ENCODE measurements at places on chromosomes 6 and 20. TPM values are rescaled to one million over a fixed set of nuclear protein-coding genes. Genes with fewer than 3 reads are reported as not detected.

DNA sequence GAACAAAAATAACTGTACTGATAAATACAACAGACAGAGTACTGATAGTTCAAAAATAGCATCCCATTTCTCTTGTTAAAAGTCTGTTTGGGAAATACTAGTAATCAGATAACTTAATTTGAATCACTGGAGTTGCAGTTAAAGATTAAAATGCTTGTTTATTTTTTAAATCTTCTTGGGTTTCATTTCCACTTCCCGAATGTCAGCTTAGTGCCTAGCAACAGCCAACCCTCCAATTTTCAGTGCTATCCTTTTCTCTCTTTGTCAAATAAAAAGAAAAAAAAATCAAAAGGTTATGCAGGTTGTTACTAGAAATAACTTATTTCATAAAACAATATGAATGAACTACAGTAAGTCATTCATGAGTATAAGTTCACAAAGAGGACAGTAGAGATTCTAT lies 257.7 kb upstream of the STXBP5 start:
- no peak for DNase-seq

DNA sequence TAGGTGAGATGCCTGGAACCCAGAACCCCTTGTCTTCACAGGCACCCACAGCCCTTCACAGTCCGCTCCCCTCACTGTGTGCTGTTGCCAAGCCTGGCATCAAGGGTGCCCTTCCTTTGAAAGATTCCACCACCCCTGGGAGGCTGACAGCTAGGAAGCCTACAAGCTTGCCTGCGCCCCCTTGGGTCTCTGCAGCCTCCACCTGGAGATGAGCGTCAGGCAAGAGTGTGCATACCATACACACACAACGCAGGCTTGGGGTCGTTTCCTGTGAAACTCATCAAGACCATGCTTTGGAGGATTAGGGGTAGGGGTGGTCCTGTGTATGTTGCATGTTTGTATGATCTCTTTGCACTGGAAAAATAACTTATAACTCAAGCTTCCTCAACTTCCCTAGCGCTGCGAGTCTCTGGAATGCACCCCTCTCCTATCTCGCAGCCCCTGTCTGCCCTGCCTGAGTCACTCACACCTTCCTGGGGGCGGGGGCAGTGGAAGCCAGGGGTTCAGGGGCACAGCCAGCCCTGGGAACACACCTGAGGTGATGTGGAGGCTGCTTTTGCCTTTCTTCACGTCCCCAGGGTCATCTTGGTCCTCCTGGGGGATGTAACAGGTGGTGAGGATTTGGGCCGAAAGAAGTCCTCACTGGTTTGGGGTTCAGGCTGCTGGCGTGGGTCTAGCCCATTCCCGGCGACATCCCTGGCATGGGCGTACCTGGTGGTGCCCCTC lies 67.2 kb downstream of the SSR1 start:
- DNase-seq = no peak

DNA sequence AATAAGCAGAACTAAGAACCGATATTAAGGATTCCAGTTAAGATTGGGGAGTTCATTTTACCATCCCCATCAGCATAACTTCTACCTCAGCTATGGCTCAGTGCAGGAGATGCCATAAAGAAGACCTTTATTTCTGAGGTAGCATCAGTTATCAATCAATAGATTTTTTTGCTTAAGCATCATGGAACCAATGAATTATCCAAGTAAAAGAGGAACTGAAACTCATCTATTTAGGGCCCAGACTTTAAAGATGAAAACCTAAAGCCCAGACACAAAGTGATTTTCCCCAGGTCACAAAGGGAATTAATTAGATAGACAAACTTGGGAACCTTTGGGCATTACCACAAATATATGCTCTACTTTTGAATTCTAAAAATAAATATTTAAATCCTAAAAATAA lies 59.2 kb upstream of the TINAG start:
- DNase-seq = no peak

DNA sequence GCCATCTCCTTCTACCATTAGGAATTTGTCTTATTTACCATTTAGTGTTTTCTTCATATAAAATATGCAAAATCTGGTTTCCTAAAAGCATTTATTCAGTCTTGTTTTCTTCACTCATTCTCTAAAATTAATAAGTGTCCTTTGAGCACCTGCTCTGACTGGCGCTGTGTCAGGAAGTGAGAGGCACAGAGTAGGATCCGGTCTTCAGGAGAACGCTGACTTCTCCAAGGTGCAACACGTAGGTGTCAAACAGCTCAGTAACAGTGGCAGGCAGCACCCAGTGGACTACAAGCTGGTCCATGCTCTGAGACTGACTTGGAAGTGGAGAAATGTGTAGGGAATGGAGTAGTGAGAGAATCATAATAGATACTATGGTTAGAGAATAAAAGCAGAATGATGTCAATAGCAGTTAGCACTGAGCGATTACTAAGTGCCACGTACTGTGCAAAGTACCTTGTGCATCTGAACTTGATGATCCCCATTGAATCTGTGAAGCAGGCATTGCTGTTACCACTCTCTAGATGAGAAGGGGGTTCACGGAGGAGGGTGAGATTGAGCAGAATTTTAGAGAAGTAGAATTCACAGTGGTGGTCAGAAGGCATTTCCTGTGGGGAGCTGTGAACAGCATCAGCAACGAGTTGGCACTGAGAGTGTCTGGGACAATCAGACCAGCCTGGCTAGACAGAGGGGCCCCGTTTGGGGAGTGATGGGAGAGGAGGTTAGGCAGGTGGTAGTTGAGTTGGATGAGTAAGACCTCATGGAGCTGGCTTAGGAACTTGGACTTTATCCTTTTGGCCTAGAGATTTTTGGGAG lies 569.8 kb downstream of the QKI start:
- DNase-seq = no peak

DNA sequence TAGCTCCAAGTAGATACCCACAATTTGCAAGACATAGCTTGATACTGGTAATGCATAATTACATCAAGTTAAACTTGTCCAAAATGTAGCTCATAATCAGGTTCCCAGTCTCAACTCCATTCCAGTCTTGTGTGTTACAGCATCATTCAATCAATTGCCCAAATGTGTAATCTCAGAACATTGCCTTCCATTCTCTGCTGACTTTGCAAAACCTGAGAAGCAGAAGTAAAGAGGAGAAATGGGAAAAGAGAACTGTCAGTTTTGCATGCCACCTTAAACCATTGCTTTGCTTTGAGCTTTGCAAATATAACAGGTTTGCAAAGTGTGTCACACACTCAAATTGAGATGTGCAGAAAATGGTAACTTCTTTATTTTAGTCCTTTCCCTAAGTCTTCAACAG lies 40.3 kb upstream of the CNKSR3 start:
- no peak for DNase-seq

DNA sequence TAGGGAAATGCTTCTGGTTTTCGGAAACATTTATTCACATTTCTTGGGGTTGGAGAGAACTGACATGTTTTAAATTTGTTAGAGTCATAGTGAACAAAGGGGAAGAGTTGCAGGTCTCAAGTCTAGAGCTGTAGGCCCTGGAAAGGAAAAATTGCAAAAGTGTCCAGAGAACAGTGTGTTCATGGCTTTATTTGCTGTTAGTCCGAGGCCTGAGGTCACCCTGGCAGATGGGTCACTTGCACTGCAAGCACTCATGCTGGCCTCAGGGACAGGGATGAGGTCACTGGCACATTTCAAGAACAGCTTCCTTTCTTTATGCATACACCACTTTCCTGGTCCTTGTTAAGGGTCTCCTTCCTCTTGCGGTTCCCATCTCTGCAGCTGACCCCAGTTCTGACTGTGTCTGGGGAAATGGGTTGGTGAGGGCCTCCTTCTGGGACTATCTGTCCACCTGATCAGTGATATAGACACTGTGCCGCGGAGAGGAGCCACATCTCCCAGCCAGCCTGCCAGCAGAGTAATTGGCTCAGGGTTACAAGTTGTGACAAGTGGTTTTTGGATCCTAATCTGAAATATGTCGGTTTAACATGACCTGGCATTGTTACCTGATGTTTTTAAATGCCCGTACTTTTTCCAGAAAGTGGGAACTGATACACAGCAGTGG lies 194.0 kb downstream of the EYA4 start:
- DNase-seq = no peak

HLA-DRA gene
- total RNA-seq = 43.7 TPM

GABRR1 gene
- total RNA-seq = 0.41 TPM

All from tongue (tissue), 3 donors.